ENCODE measurements at places on chromosomes 11 and 22.

GRCh38 chr11:64507832-64508375 lies 83.1 kb upstream of the SLC22A12 start:
- no peak for DNase-seq

- DNase-seq, result no peak
These were observed 70.0 kb upstream of the FAT3 start for GRCh38 chr11:92154611-92155010.

DNA sequence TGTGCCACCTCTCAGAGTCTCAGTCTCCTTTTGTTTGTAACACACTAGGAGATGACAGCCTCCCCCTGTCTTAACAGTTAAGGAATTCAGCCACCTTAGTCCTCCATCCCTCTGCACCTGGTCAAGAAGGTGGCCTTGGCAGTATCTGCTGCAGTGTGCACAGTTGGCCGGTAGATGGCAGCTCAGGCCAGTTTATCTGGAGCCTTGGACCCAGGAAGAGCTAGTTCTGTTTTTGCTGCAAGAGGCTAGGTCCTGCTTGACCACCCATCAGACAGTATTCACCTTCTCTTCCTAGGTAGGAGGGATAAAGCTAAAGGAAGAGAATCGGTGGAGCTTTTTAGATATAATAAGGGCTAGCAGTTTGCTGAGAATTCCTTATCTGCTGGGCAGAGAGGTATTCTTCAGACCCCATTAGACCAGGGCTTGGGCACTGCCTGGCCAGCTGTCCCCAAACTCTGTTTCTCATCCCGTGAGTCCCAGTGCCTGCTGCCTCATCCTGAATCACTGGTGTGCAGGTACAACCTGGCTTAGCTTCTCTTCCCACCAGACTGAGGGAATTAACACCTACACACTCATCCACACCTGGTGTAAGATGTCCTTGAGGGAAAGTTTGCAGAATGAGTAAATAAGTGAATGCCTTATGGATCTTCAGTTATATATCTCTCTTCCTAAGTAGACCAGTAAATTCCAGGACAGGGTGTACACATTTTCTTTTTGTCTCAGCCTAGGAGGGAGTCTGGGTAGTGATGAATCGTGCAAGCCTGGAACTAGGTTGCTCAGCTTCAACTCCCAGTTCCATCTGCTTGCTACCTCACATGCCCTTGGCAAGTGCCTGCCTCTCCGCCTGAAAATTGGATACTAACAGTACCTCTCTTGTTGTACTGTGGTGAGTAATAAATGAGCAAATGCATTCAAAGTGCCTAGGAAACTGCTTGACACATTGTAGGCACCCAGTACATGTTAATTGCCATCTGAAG lies 70.8 kb upstream of the NARS2 start:
- peak; percentile 44 for DNase-seq

- no peak for DNase-seq
These were observed 93.6 kb downstream of the PDE2A start for GRCh38 chr11:72580642-72580950.

DNA sequence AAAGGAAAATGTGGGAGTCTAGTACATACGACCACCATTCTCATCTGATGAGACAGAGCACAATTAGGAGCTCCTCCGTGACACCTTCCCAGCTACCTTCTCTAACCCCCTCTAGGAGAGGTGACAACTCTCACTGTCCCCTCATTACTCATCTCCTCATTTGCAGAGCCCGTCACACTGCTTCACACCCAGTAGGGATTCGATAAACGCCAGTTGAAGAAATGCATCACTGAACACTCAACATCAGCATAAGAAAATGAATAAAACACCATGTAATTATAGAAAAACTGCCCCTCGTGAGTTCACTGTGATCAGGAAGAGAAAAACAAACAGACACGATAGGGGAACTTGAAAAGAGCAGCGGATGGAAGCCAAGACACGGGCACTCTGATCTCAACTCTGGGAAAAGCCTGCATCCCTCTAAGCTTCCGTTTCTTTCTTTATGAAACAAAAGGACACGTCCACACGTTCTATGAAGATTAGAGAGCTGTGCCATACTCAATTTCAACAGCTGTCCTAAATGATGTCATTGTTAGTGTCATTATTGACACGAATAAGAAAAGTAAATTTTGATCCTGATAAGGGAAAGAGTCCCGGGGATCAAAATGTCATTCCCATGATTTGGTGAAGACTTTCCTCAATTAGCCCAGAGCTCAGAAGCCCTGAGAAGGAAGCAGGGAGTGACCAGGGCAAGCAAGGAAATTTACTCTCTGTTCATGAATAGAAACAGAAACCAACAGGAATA lies 356.9 kb downstream of the LARGE1 start:
- DNase-seq, result no peak

DNA sequence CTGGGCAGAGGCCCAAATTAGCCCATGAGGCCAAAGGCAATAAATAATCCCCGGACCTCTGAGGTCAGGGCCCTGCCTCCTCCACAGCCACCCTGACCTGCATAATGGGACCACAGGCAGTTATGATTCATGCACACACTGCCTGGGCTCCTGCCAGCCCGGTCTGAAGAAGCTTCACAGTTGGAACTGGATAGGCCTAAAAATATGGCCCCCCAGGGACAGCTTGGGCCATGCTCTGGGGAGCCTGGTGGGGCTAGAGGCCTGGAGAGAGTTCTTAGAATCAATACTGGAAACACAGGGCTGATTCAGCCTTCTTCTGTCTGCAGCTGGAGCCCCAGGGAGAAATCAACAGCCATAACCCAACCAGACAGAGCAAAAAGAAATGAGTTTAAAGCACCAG lies 112.8 kb upstream of the CADM1 start:
- peak; percentile 81 for DNase-seq

- no peak for DNase-seq
These were observed 9.5 kb downstream of the EMID1 start for GRCh38 chr22:29215012-29215860.
